ENCODE measurements at places on chromosomes 7 and 10. TPM values are rescaled to one million over a fixed set of nuclear protein-coding genes. Genes with fewer than 3 reads are reported as not detected.

Gene PAPOLB
- not detected for polyA plus RNA-seq

Gene C10orf53
- polyA plus RNA-seq: not detected

Gene EN2
- polyA plus RNA-seq: 0.54 TPM

Gene AVPI1
- 70.3 TPM for polyA plus RNA-seq

Gene CHRM2
- not detected for polyA plus RNA-seq

Gene SCART1
- 0.37 TPM for polyA plus RNA-seq

Gene GARIN1A
- 0.43 TPM for polyA plus RNA-seq

- no peak for DNase-seq
Observed at GRCh38 chr10:124579011-124579399, 117.4 kb downstream of the LHPP start.

GRCh38 chr10:11921800-11922392 is 98.7 kb downstream of the PROSER2 start:
- no peak for DNase-seq

DNA sequence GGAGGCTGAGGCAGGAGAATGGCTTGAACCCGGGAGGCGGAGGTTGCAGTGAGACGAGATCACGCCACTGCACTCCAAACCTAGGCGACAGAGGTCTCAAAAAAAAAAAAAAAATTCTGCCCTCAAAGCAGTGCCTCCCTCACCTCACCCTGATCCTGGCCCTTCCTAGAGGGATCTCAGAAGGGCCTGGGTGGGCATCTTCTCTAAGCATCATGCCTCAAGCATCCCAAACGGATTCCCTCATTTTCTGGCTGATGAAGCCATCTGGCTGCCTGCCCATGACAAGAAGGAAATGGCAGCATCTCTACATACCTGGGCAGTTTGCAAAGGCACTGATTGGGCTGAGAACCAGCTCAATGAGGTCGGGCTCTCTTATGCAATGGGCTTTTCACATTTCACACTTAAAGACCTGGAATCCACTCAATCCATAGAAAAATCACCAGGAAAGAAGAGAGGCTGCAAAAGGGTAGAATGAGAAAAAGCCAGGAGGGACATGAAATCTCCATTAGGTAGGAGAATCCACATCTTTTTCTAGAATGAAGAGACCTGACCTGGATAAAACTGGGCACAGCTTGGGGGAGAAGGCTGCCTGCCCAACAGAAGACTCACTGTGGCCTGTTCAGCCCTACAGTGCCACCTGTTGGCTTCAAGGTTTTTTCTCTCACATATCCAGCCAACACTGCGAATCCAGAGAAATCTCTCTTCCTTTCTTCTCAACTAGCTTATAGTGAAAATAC is 48.1 kb downstream of the PDLIM1 start:
- DNase-seq: peak; percentile 72

- DNase-seq: no peak
Observed at GRCh38 chr7:132643302-132643701, 67.0 kb upstream of the PLXNA4 start.

- no peak for DNase-seq
Observed at GRCh38 chr10:63246356-63246755, 113.2 kb downstream of the NRBF2 start.

GRCh38 chr10:71367271-71367670 is 29.4 kb upstream of the CDH23 start:
- no peak for DNase-seq

GRCh38 chr7:134089446-134089845 is 37.7 kb upstream of the LRGUK start:
- DNase-seq: no peak

DNA sequence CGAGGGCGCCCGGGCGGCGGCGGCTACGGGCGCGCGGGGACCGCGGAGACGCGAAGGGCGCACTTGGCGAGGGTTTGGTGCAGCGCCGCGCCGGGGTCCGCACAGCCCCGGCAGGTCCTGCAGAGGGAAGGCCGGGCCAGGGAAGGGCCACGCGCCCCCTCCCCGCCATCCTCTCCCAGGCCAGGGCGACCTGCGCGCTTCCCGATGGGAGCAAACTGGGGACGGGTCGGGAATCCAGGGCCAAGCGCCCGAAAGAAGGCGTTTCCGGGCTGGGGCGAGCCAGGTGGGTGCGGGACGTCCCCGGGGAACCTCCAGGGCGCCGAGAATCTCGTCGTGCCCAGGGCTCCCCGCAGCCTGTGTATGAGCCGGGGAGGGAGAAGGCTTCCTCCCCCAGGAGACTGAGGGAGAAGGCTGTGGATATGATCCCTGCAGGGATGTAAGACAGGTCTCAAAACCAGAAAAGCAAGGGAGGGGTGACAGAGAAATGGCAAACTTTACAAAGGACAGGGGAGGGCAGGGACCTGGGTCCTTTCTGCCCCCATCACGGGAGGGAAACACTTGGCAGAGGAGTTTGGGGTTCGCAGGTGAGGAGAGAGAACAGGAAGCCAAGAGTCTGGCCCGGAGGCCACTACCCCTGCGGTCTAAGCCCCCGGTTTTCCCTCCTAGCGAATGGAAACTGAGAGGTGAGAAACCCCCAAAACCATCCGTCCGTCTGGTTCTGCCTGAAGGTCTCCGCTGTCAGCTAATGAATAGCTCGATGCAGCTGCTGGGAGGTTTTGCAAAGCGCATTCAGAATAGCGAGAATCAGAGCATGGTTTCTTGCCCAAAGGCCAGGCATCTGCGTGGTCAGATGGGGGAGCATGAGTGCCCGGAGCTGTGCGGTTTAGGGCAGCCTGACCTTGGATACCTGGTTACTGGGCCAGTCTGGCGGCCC is 674 bp downstream of the AMZ1 start:
- DNase-seq: no peak

- DNase-seq: no peak
Observed at GRCh38 chr7:155763122-155763521, 49.1 kb downstream of the SHH start.

- DNase-seq: no peak
Observed at GRCh38 chr10:26557641-26558014, 119.5 kb downstream of the APBB1IP start.

GRCh38 chr10:12622016-12622415 is 272.7 kb downstream of the CAMK1D start:
- DNase-seq: no peak

GRCh38 chr10:1473874-1474273 is 263.5 kb downstream of the ADARB2 start:
- DNase-seq: no peak

DNA sequence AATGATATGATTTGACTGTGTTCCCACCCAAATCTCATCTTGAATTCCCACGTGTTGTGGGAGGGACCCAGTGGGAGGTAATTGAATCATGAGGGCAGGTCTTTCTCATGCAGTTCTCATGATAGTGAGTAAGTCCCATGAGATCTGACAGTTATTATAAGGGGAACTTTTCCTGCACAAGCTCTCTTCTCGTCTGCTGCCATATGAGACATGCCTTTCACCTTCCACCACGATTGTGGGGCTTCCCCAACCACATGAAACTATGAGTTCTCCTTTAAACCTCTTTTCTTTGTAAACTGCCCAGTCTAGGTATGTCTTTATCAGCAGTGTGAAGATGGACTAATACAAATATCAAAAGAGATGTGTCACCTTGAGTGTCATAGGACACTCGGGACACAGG is 502.7 kb upstream of the PODXL start:
- DNase-seq: no peak

DNA sequence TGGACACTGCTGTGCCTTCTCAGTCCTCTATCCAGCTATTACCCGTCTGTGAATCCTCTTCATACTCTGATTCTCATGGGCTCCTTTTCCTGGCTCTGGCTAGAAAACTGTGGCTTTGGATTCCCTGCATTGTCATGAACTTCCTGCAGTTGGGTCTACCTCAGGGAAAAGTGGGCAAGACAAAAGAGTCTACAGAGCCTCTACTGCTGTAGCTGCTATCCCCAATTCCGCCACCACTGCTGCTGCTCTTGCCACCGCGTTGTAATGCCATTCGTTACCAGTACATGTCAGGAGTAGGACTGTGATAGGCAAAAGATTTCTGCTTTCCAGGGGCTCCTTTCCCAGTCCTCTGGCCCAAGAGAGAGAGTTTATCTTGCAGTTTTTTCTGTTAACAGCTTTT is 23.9 kb upstream of the PPP1R17 start:
- DNase-seq: peak; percentile 6

GRCh38 chr7:159141167-159141566 is 3.5 kb downstream of the VIPR2 start:
- no peak for DNase-seq

DNA sequence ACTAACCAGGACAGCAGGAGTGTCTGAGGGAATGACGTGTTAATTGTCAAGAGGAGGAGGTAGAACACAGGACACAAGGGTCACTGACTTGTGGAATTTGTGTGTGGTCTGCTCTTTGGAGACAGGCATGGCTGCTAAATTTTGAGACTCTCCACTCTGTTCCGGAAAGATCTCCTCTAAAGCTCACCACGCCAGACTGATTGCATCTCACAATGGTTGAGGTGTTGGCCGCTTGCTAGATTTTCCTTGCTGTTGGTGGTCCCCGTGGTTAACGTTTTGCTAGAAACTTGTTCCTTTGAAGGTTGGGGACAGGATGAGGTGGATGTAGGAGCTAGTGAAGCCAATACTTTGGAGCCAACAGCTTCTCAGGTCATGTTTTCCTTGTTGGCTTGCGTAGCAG is 57.0 kb downstream of the MCMBP start:
- no peak for DNase-seq

DNA sequence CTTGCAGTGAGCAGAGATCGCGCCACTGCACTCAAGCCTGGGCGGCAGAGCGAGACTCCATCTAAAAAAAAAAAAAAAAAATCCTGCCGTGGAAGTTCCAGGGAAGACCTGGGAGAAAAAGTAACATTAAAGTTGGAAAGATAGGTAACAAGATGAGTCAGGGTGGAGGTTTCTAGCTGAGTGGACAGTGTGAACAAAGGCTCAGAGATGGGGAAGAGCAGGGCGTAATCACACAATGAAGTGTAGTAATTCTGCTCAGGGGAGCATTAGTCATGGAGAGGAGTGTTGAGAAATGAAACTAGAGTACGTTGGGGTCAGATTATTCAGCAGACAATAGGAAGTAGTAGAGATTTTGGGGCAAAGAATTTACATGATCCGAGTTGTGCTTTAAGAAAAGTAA is 21.6 kb upstream of the WASL start:
- DNase-seq: peak; percentile 86

- DNase-seq: no peak
Observed at GRCh38 chr7:120925392-120925791, 25.2 kb upstream of the ING3 start.

DNA sequence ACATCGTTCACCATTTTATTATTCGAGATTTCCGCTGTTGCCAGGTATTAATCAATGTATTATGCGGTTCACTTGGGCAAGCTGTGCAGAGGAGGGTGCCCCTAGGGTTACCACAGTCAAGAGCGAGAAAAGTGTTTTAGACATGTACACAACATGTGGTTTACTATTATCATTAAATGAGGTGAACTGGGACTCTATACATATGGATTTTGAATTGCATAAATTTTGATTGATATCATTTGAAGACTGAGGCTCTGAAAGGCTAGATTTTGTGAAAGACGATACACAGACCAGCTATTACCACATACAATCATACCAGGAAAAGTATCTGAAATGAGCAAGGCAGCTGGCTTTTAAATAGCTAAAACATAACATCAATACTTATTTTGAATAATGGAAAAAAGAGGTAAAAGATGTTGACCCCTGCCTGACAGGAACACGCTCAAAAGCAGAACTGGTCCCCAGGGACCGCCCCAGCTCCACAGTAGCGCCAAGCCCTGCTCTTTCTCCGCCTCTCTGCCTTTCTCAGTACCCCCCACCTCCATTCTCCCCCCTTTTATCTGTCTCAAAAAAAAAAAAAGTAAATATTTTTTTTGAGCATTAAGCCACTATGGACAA is 413.4 kb upstream of the MKI67 start:
- DNase-seq: no peak

- DNase-seq: no peak
Observed at GRCh38 chr7:29881724-29882123, 75.4 kb downstream of the WIPF3 start.

GRCh38 chr10:113620511-113620910 is 43.3 kb downstream of the NRAP start:
- DNase-seq: no peak

- no peak for DNase-seq
Observed at GRCh38 chr10:78464118-78464855, 430.6 kb downstream of the RPS24 start.

DNA sequence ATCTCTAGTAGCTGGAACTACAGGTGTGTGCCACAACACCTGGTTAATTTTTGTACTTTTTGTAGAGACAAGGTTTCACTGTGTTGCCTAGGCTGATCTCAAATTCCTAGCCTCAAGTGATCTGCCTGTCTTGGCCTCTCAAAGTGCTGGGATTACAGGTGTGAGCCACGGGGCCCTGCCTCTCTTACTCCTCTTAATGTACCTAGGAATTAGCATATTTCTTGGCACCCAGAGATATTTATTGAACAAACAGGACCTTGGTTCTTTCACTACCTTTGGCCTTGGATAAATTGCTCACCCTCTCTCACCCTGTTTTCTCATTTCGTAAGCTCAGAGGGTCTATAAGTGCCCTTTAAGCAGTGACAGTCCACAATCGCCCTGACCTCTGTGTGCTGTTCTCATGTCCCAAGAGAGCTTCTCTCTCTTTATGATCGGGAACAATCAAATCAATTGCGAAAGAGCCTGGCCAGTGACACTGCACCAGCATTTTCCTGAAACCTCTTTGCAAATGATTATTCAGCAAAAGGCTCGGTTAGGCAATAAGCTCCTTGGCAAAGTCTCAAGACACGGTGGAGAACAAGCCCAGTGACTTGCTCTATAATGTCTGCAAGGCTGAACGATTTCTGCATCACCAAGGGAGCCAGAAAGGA is 117.7 kb downstream of the APBB1IP start:
- DNase-seq: peak; percentile 79

DNA sequence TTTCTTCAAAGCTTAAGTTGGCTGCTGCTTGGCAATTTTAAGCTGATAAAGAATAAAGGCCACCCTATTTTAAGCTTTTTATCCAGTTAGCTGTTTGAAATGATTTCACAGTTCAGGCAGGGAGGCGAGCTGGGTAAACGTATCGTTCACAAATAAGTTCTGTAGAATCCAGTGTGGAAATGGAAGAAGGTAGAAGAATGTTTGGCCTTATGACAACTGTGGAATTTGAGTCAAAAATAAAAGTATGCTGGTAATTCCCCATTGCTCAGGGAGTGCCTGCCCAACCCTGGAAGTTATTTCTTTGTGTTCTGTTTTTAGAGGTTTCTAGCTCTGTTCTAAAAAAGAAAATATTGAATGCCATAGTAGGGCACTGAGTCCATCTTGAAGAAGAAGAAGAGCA is 113.1 kb downstream of the ARL4A start:
- no peak for DNase-seq

DNA sequence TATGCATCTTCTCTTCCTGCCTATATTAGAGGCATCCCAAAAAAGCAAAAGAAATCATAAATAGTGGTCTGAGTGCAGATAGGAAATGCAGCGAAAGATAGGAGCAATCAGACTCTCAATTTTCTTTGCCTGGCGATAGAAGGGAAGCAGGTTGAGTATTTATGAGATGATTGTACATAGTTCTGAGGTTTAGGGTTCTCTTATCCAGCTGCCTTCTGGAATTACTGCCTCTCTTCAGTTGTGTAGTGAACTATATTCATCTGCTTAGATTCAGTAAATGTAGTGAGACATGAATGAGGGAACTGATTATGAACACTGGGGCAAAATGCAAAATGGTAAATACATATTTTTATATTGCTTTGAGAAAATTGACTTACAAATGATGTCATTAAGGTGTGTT is 93.0 kb upstream of the CYP26C1 start:
- DNase-seq: no peak

- no peak for DNase-seq
Observed at GRCh38 chr7:111787741-111788140, 225.4 kb upstream of the IMMP2L start.

- DNase-seq: no peak
Observed at GRCh38 chr7:158125091-158125490, 462.5 kb downstream of the PTPRN2 start.

Measured in A549 (cell line).